Ascending aorta (tissue), 2 donors: ENCODE measurements at places on chromosomes 5 and 9. TPM values are rescaled to one million over a fixed set of nuclear protein-coding genes. Genes with fewer than 3 reads are reported as not detected.

Gene CRAT
- 110 TPM for total RNA-seq

Gene KCNN2
- 10.0 TPM for total RNA-seq

Gene ATOSB
- total RNA-seq, result 58.3 TPM

Gene INSL6
- total RNA-seq, result not detected

Gene HEMGN
- not detected for total RNA-seq

Gene FOXD4L6
- not detected for total RNA-seq

Gene TCF7
- total RNA-seq, result 12.1 TPM

Gene PSMB7
- total RNA-seq, result 21.1 TPM

Gene FRMD3
- total RNA-seq, result 8.5 TPM

Gene C1QTNF3
- 1.3 TPM for total RNA-seq
